ENCODE measurements at places on chromosomes 3 and 15.

DNA sequence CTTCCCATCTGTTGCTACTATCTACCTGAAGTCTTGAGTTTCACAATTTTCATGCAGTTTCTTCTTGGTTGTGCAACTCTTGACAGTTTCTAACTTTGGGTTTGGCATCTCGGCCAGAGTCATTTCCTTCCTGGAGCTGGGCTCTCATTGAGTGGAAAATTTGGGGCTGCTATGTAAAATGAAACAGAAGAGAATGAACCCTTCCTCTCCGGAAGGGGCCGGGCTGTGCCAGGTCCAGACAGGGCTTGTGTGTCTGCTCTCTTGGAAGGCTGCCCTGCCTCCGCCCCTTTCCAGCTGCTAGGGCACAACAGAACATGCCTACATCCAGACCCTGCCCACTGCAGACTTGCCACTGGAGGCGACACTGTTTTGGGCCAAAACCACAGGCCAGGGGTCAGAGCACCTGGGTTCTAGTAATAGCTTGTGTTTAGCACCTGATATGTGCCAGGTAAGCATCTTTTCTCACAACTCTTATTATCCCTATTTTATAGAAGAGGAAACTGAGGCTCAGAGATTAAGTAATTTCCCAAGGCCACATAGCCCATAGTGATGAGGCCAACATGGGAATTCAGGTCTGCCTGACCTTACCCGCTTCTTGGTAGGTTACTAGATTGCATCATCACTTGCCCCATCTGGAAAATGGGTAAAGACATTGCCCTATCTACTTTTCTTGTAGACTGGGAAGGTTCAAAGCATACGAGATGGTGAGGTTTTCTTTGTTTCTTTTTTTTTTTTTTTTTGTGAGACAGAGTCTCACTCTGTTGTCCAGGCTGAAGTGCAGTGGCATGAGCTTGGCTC is 25.0 kb downstream of the IRAK2 start:
- DNase-seq, result no peak

DNA sequence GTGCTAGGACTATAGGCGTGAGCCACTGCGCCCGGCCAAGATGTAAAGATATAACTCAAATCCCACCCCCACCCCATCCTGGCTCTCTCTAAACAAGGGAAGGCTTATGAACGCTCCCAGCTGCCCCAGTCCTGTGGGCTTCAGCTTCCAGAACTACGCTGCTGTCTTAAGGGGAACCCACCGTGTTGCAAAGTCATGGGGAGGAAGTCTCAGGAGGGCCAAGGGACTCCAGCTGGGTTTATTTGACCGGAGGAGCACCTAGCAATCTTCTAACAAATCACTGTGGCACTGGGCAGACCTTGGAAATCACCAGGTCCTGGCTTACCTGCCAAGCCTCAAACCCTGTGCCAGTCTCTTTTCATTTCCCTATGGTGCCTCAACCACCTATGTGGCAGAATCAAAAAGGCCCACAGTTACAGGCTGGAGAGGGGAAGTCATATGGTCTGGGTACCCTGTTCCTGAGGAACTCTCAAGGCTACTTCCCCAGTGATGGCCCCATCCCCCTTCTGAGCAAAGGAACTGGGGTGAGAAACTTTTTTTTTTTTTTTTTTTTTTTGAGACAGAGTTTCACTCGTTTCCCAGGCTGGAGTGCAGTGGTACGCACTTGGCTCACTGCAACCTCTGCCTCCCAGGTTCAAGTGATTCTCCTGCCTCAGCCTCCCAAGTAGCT is 83.4 kb downstream of the RBPMS2 start:
- no peak for DNase-seq

DNA sequence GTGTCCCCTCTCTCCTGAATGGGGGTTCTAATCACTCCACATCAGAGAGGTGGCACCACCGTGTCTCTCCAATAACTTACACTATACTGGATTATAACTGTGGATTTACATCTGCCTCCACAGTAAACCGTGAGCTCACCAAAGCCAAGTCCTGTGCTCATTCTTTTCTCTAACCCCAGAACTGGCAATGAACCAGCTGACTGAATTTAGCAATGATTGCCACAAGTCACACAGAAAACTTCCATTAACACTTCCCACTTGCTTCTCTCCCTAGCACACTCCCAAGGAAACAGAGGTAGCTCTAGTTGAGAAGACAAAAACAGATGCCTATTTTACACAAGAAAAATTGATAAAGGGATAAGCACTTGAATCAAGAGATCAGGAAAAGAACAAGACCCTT is 361.3 kb downstream of the ULK4 start:
- no peak for DNase-seq

- DNase-seq, result no peak
These were observed 63.8 kb upstream of the TFRC start for GRCh38 chr3:196145468-196146262.

DNA sequence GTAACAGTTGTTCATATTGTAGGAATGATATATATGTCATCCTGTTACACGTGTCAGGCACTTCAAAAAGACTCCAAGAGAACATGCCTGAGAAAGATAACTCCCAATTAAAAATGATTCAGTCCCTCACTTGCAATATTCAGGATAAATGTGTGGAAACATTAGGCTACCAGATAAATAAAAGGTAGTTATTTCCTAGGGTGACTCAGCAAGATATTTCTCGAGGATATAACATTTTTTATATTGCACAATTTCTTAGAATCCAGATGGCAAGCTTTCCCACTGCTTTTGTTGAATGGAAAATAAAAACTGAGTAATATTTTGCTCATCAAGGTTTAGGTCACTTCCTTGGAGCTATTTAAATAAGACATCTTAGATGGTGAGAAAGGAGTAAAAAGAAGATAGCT is 181.4 kb downstream of the GAP43 start:
- DNase-seq, result no peak

- DNase-seq, result no peak
These were observed 5.1 kb downstream of the PPP1R2 start for GRCh38 chr3:195537995-195538394.

- no peak for DNase-seq
These were observed 7.7 kb downstream of the CAPN3 start for GRCh38 chr15:42367041-42367440.

GRCh38 chr3:151203051-151203420 is at the start of gene GPR171:
Gene GPR171, minus strand, starts transcription at chr3:151203216. Its CDS starts 3,830 bp downstream, at chr3:151199386.
- DNase-seq, result no peak

DNA sequence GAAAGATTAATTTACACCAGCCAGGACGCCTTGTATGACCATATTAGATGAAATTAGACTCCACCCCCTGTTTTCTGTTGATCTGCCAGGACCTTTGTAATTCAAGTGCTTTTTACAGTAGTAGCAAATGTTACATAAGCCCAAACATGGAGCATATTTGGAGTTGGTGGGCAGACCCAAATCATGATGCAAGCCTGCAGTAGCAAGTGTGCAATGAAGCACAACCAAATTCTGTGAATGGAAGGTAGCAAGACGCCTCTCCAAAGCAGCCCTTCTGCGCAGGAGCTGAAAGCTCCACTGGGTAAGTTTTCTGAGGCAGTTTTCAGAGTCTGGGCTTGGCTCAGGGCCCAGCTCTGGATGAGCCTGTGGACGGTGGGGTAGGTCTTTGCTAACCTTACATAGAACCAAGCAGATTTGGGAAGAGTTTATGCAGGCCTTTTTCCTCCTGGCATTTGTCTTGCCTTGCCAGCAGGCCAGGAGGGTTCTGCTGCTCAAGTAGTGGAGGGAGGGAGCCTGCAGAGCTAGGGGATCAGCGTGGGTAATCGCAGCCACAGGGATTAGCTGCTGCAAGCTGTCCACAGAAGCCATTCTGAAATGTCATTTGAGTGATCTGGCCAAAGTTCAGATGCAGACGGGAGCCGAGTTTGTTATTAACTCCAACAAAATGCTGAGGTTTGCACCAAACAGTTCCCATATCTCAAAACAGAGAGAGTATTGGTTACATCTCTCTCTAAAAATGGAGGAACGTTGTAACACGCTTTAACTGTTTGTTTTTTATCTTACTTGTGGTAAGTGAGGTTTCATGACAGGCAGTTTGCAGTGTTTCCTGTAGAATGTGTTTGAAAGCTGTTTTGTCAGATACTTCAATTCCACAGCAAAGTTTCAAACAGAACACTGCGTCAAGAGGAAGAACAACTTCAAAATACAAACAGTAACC is 55.4 kb downstream of the PSMD6 start:
- DNase-seq, result no peak

- DNase-seq, result no peak
These were observed 112.6 kb downstream of the DNAJB8 start for GRCh38 chr3:128353991-128354687.

- no peak for DNase-seq
These were observed 4.6 kb upstream of the CIDEC start for GRCh38 chr3:9884555-9885165.

- DNase-seq, result no peak
These were observed 147.5 kb downstream of the NTRK3 start for GRCh38 chr15:88108991-88109390.

GRCh38 chr3:16399473-16399872 is 114.0 kb downstream of the RFTN1 start:
- DNase-seq, result no peak

GRCh38 chr3:52195823-52196331 is 2.1 kb upstream of the ALAS1 start:
- no peak for DNase-seq

Data from forelimb muscle (tissue), 1 donor.